Skin of body (tissue), 3 donors: ENCODE measurements at places on chromosomes 3 and 15.

- no peak for DNase-seq
These were observed 66.7 kb downstream of the BBX start for GRCh38 chr3:107589454-107589853.

DNA sequence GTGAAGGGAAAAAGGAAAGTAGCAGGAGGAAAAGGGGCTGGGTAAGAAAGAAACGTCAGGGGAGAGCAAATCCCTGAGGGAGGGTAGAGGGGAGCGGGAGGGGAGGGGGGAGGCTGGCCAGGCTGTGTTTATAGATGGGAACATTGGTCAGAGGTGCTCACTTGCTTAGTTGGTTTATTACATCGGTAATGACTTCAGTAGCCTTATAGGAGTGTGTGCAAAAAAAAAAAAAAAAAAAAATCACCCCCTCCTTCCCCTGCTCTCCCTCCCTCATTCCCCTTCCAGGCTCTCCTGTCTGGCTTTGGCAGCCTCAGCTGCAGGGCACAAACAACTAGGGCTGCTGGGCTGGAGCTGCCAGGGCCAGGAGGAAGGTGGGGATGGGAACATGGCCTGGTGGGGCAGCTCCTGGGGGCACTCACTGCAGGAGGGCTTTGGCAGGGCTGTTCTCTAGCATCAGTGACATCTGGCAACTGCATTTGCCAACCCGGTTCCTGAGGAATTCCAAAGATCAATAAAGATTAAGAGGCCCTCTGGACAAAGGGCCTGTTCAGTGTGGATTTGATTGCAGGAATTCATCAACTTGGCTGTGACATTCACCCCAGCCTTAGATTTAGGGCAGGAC, 334.5 kb upstream of the FRG2C start:
- DNase-seq, result no peak

GRCh38 chr3:22156868-22157267, 405.9 kb upstream of the ZNF385D start:
- no peak for DNase-seq

- DNase-seq, result no peak
These were observed 14.6 kb upstream of the NRROS start for GRCh38 chr3:196624907-196625306.

DNA sequence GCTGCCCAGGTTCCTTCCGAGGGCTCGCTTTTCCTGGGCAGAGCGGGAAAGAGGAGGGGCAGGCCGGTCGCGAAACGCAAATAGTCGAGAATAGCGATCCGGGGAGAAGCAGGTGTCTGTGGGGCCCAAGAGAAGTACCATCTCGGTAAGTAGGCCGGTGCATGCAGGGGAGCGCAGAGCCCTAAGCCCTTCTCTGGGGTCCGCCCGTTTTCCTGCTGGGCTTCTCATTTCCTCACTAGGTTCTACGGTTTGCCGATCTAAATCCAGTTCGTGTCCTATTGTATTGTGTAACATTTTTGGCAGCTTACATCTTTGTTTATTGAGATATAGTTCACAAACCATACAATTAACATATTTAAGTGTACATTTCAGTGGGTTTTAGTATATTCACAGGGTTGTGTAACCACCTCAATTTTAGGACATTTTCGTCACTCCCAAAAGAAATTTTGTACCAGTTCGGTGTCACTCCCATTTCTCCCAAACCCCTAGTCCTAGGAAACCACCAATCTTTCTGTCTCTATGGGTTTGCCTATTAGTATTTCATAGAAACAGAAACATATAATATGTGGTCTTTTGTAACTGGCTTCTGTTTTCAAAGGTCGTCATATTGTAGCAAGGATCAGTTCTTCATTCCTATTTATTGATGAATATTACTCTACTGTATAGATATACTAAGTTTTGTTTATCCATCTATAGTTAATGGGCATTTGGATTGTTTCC, 6.8 kb upstream of the TRIM69 start:
- no peak for DNase-seq
